NCI-H1105 (cell line): ENCODE measurements at places on chromosomes 4 and X.

DNA sequence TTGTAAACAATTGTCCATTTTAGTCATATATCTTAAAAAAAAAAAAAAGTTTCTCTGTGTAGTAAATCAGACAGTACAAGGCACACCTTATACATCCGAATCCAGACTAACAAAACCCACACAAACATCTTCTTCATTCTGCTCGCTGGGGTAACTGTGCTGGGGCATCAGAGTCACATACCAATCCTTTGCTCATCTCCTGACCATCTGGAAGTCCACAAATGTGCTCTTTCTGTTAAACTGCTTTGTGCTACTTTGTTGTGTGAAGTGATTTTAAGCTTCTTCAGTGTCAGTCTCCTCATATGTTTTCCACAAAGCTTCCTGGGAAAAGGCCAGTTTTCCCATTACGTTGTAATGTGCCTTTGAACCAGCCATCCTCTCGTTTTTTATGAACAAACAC lies 86.2 kb upstream of the CBR4 start:
- no peak for DNase-seq

DNA sequence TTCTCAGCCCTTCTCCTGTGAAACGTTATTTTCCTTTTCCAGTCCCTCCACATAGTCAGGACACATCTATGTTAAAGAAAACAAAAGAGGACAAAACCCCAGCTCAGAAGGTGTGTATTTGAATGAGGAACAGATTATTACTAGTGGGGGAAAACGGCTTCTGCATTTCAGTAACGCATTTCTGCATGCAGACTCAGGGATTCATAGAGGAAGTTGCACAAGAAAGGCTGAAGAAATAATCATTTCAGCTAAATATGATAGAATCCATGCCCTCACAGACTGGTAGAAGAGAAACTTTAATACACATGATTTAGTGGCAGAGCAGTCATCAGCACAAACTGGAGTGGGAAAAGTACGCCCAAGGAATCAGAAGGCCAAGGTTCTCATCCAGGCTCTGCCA lies 270.8 kb upstream of the FGF13 start:
- no peak for DNase-seq

- no peak for DNase-seq
Measured at GRCh38 chr4:152328582-152328981, 207.3 kb downstream of the FBXW7 start.

DNA sequence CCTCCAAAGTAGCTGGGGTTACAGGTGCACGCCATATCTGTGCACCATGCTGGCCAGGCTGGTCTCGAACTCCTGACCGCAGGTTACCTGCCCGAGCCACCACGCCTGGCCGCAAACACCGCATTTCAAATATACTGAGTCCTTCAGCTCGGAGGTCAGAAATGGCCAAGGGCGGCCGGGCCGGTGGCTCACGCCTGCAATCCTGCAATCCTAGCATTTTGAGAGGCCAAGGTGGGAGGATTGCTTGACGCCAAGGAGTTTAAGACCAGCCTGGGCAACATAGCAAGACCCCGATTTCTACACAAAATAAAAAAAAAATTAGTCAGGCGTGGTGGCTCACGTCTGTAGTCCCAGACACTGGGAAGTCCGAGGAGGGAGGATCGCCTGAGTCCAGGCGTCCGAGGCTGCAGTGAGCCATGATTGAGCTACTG lies 71.9 kb upstream of the PPP2R3B start:
- DNase-seq, result no peak

DNA sequence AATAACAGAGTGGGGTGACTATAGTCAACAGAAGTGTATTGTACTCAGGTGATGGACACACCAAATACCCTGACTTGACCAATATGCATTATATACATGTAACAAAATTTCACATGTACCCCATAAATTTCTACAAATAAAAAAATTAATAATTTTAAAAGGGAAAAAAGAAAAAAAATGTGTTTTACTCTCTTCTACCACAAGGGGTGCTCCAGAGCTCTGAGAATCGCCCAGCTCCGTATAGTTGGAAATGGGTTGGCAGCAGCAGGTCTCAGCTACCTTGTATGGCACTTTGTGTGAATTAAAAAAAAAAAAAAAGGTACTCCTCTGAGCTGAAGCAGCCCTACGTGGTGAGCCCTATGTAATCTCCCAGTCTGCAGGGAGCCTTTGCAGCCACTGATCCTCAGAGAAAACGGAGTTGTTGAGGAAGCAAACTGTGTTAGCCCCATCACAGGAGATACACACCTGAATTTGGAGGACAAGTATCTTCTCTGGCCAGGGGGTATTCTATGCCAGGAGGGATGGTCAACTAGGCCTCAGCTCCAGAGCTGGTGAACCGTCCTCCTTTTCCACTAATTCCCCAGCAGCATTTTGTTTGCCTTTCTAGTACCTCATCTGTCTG lies 17.2 kb upstream of the POLA1 start:
- no peak for DNase-seq

- DNase-seq, result no peak
Measured at GRCh38 chrX:131262738-131263679, 26.1 kb downstream of the IGSF1 start.
